Stimulated activated CD8-positive, alpha-beta memory T cell treated with anti-CD3 and anti-CD28 coated beads, Interleukin-4, amount 100 ng/mL, for 1 hour (primary cell): ENCODE measurements at places on chromosomes 2 and 18.

DNA sequence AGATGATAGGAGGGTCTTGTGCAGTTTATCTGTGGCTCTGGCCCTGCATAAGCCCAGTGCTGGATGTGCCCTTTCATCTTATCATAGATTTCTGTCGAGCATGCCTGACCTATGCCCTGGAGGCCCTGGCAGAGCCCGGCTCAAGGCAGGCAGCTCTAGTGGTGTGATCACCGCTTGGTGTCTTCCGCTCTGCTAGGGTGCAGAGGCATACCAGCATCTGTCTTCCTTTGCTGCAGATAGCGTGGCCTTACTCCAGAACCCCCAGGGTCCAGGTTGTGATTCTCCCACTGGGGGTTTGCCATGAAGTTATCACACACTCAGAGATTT lies 13.7 kb upstream of the TRAF3IP1 start:
- no peak for DNase-seq

GRCh38 chr2:28616396-28616999 lies 120.6 kb downstream of the PLB1 start:
- no peak for DNase-seq

DNA sequence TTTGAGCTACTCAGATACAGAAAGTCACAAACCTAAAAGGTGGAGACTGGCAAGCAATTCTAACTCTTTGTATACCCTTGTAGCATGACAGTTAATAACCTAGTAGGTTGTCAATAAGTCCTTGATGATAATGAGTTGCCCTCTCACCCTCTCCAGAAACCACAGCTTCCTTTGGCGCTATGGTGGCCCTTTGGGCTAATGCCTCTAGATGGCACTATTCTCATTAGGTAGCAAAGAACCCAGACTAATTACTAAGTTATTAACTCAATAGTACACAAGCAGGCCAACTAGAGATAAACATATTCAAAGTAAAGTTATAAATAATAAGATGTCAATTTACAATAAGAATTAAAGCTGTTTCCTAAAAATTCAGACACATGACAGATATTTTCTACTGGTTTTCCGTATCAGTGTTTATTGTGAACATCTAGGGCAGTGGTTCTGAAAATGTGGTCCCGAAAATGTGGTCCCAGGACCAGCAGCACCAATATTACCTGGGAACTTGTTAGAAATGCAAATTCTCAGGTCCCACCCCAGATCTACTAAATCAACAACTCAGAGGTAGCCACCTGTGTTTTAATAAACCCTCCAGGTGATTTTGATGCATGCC lies 41.1 kb downstream of the LDAH start:
- DNase-seq: no peak

DNA sequence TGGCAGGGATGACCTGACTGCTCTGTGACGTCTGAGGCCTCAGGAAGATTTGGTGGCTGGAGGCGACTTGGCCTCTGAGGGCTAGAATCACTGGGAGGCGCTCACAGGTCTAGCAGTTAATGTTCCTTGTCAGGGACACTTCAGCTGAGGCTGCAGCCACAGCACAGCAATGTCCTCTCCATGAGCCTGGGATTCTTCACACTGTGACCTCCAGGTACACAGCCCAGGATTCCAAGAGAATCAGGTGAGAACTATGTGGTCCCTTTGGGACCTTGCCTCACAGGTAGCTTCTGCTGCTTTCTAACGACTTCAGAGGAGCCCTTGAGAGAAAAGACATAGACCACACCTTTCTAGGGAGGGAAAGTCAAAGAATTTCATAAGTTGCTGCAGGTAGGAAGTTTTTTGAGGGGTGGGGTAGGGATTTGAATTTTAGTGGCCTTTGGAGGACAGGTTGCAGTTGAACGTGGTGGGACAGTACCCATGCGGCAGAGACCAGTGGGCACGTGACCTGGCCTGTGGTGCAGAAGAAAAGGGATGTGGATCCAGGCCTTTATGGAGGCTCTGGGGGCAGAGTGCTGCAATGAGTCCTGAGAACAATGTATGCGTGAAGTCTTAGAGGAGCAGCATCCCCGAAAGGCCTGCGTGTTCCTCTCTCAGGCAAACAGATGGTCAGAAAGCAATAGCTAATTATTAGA lies 86.2 kb downstream of the LYPD1 start:
- no peak for DNase-seq

DNA sequence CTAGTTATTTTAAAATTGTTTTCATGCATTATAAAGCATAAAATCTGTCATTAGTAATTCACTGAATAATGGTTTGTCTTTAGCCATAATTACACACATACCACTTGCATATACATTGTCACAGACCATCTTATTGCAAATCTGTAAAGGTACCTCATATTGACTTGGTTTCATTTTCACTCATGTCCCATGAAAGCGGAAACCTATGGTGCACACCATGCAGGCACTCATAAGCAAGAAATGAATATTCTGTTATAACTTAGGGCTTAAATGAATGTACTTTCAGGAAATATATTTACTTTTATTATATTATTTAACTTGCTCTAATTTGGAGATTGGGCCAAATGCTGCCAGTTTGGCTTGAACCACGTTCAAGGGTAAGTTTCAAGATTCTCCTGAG lies 29.2 kb upstream of the STK17B start:
- no peak for DNase-seq

GRCh38 chr2:239585422-239585821 lies 184.6 kb upstream of the HDAC4 start:
- DNase-seq: no peak

DNA sequence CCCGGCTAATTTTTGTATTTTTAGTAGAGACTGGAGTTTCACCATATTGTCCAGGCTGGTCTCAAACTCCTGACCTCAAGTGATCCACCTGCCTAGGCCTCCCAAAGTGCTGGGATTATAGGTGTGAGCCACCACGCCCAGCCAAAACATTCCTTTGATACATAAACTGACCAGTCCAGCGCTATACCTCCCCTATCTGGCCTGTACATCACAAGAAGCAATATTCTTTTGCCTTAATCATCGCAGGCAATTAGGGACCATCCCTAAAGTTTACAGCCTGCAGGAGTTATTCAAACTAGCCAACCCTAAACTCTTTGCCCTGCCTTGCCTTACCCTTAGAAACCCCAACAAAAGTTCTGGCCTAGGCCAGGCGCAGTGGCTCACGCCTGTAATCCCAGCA lies 6.8 kb upstream of the PPM1G start:
- DNase-seq: no peak

DNA sequence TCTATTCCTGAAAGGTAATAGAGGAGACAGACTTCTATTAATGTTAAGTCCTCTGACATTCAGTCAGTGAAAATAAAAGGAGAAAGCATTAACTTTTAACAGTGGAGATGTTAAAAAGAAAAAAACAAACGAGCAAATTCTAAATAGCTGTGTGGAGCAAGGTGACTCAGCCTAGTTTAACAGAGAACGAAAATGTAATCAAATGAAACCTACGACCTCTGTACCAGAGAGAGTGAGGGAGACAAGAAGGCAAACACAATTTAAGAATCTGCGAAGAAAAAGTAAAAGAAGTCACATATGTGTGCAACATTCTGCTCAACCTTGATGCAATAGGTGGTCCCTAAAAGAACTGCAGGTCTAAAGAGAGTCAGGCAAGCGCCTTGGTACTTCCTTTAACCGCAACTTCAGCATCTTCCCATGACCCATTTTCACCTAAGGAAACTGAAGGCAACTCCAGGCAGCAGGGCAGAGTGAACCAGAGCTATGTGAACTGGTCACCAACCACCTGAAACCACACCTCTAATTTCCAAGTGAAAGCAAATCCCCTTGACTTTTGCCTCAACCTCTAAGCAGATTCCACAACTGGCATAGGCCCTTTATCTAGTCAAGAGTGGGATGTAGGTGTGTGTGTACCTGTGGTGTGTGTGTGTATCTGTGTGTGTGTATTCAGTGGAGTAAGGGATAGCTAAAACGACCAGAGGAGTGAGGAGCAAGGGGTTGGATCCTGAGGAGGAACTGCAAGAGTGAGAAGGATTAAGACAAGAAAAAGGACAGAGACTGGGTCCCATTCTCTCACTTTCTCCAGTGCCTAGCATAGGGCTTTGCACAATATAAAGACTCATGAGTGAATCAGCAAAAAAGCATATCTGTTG lies 43.0 kb downstream of the FIGN start:
- DNase-seq: no peak
